ENCODE measurements at places on chromosomes 12 and 14.

DNA sequence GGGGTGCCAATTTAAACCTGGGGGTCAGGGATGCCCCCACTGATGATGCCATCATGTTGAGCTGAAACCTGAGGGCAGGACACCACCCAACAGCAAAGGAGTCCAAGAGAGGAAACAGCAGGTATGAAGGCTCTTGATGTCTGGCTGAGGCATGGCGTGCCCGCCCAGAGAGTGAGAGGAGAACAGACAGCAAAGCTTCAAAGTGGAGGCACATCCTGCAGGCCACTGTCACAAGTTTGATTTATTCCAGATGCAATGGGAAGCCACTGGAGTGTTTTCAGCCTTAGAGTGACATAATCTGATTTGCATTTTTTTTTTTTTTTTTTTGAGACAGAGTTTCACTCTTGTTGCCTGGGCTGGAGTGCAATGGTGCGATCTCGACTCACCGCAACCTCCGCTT is 34.8 kb downstream of the IRF2BPL start:
- DNase-seq, result no peak

- no peak for DNase-seq
These were observed 3.7 kb downstream of the NUAK1 start for GRCh38 chr12:106135075-106135474.

DNA sequence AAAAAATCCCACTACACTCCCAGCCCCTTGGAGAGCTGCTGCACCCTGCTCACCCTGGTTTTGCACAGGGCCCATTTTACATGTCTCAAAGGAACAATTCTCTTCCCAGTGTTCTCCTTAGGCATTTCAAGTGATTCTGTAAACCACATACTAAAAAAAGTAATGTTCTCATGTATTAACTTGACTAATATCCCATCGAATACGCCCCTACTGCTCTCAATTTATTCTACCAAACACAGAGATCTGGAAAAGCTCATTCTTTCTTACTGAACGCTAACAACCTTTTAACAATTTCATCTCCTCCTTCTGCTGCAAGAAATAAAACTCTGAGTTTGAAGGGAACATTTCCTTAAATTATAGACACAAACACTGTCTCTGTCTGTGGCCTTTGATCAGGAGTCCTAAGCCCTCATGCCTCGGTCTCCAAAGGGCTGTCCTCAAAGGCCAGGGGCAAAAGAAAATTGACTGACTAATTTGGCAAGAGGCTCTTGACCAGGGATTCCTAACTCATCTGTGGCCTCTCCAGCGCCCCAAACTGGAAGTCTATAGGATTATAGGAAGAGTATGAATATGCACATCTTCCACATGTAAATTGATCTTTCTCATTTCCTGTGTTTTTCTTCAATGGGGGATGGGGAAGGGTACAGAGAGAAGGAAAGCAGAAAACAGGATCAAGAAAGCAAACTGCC is 17.1 kb upstream of the TSPAN11 start:
- no peak for DNase-seq

GRCh38 chr12:104623883-104624282 is 167.1 kb downstream of the CHST11 start:
- no peak for DNase-seq

DNA sequence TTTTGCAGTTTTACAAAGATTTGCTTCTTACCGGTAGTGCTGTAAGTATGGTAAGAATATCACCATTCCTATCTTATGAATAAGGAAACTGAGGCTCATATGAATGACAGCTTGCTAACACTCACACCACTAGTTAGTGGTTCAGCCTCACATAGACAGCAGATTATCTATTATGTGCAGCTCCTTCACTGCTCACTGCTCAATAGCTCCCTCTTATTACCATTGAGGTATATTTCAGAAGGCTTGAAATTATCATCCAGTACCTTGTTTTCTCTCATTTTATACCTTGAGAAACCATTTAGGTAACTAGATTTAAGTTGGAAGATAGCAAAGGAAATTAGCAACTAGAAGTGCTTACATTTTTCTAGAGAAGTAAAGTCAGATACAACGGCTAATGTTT is 15.5 kb downstream of the RIC8B start:
- no peak for DNase-seq

DNA sequence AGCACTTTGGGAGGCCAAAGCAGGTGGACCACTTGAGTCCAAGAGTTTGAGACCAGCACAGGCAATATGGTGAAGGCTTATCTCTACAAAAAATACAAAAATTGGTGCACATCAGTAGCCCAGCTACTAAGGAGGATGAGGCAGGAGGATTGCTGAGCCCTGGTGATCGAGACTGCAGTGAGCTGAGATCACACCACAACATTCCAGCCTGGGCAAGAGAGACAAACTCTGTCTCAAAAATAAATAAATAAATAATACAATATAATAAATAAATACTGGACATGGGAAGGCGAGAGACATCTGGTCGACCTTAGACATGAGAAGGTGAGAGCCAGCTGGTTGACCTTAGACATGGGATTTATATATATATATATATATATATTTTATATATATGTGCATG is 119.8 kb upstream of the SLC38A4 start:
- DNase-seq, result no peak

DNA sequence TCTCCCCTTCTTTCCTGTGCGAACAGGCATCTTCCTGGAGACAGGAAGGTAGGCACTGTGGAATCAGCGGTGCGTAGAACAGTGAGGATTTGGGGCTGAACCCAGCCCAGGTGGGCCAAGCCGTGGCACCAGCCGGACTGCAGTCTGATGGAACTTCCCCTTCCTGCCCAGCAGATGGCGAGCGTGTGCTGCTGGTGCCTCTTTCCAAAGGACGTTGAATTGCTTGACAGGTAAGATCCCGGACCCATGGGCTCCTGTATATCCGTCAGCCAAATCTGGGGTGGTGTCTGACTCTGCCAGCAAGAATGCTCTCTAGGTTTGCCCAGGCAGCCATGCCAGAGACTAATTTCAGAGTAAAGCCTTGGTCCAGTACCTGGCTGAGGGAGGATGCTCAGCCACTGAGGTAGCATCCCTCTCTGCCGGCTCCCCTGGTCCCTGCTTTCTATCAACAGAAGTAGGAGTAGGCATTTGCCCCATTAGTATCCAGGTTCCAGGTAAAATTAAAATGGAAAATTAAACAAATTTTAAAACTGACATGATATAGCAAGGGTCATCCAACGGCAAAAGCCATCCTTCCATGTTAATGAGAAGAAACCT is 21.1 kb upstream of the KCNA5 start:
- DNase-seq, result no peak

DNA sequence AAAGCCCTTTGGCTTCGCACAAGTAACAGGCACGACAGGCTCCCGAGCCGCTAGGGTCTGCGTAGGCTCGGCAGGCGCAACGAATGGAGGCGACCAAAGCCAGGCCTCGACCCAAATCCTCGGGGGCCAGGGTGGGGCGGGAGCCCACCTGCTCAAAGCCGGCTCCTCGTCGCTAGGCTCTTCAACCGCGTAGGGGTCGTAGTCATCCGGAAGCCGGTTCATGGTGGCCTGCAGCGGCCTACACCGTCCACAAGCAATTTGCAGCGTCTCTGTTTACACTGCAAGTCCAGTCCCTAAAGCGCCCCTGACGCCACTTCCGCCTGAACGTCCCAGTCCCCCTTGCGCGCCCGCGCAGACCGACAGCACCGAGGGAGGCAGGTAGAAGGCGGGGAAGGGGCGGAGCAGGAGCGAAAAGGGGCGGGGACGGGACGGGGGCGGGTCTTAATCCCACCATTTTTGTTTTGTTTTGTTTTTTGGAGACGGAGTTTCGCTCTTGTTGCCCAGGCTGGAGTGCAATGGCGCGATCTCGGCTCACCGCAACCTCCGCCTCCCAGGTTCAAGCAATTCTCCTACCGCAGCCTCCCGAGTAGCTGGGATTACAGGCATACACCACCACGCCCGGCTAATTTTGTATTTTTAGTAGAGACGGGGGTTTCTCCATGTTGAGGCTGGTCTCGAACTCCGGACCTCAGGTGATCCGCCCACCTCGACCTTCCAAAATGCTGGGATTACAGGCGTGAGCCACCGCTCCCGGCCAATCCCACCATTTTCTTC is at the start of gene EAPP:
Gene EAPP (minus strand): TSS at position 295 of the 774 bp plus-strand sequence. CDS start 73 bp downstream, at position 222.
- DNase-seq, result peak; percentile 93

GRCh38 chr12:128914908-128915563 is 61.8 kb downstream of the GLT1D1 start:
- DNase-seq, result no peak

DNA sequence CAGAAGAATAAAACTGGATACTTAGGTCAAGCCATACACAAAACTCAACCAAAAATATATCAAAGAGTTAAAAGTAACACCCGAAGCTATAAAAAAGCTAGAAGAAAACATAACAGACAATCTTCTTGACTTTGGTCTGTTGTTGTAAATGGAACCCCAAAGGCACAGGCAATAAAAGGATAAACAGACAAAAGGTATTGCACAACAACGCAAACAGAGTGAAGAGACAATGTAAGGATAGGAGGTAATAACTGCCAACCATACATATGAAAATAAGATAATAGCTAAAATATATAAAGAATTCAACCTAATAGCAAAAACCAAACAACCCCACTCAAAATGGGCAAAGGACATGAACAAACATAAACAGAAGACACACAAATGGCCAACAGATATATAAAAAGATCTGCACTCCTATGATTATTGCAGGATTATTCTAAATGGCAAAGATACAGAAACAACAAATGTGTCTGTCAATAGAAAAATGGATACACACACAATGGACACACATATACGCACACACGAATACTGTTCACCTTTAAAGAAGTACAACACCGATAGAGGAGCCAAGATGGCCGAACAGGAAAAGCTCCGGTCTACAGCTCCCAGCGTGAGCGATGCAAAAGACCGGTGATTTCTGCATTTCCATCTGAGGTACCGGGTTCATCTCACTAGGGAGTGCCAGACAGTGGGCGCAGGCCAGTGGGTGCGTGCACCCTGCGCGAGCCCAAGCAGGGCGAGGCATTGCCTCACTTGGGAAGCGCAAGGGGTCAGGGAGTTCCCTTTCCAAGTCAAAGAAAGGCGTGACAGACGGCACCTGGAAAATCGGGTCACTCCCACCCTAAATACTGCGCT is 1137.1 kb downstream of the FSCB start:
- DNase-seq, result no peak

DNA sequence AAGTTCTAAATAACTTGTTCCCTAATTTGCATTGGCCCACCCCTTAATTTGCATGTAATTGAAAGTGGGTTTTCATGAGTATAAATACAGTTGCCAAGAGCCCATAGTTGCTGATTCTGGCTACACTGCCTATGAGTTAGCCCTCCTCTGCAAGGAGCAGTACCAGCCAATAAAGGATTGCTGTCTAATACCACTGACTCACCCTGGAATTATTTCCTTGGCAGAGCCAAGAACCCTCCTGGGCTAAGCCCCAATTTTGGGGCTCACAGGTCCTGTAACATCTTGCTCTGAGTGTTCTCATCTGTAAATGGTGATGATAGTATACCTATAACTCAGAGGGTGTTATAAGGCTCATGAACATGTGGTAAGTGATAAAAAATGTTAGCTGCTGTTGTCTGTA is 6.8 kb downstream of the TTC8 start:
- DNase-seq, result no peak

- DNase-seq, result no peak
These were observed 678 bp downstream of the INF2 start for GRCh38 chr14:104689881-104690711.

DNA sequence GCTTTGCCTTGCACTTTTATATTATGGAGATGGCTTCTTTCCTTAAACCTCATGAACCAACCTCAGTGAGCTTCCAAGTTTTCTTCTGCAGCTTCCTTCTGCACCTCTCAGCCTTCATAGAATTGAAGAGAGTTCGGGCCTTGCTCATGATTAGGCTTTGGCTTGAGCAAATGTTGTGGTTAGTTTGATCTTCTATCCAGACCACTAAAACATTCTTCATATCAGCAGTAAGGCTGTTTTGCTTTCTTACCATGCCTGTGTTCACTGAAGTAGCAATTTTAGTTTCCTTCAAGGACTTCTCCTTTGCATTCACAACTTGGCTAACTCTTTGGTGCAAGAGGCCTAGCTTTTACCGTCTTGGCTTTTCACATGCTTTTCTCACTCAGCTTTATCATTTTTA is 125.4 kb downstream of the SNAPC1 start:
- no peak for DNase-seq

GRCh38 chr12:124404162-124404784 is 109.4 kb downstream of the RFLNA start:
- DNase-seq, result no peak

- DNase-seq, result no peak
These were observed 6.7 kb downstream of the REC8 start for GRCh38 chr14:24178399-24179178.

GRCh38 chr12:7144414-7145120 is 14.4 kb downstream of the CLSTN3 start:
- DNase-seq, result no peak

DNA sequence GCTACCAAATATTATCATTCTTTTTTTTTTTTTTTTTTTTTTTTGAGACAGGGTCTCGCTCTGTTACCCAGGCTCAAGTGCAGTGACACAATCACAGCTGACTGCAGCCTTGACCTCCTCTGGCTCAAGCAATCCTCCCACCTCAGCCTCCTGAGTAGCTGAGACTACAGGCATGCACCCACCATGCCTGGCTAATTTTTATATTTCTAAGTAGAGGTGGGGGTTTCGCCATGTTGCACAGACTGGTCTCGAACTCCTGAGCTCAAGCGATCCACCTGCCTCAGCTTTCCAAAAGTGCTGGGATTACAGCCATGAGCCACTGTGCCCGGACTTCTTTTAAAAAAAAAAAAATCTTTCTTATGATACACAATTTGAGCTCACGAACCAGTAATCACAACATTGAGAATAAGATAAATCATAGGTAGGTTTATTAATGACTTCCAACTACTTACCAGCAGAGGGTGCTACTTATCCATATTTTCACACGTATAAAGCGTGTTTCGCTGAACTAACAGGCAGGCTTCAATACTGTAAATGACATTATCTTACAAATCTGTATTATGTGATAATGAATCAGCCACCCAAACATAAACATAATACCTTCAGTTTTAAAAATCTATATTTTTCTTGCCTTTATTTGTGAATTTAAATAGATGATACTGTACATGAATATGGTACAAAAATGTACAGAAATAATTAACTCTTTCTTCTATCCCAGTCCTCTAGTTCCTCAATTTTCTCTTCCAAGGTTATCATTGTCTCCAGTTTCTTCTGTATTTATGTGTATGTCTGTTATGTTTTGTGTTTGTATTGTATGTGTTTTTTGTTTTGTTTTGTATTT is 42.5 kb upstream of the BCAT1 start:
- DNase-seq, result no peak
